ENCODE measurements at places on chromosomes 1 and 21.

- no peak for DNase-seq
Observed at GRCh38 chr1:78045926-78046778, at the start of gene GIPC2. TSS of gene GIPC2 (plus strand) at chr1:78045966. CDS start at chr1:78046095, 129 bp downstream.

DNA sequence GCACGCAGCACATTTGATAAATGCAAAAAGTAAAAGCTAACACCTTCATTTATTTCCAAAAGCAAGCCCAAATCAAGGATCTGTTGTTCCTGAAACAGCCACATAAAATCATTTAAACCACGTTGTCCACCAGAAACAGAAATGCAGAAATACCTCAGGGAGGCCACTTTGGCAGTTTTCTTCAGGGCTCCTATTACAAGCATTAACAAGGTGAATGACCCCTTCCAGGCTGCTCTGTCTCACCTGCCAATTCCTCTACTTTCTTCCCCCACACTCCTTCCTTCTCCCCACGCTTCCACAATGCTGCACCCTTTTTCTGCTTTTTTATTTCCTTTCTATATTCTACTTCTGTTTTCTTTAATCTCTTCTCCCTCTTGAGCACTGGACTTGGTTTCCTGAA is 55.0 kb upstream of the PTGFRN start:
- no peak for DNase-seq

DNA sequence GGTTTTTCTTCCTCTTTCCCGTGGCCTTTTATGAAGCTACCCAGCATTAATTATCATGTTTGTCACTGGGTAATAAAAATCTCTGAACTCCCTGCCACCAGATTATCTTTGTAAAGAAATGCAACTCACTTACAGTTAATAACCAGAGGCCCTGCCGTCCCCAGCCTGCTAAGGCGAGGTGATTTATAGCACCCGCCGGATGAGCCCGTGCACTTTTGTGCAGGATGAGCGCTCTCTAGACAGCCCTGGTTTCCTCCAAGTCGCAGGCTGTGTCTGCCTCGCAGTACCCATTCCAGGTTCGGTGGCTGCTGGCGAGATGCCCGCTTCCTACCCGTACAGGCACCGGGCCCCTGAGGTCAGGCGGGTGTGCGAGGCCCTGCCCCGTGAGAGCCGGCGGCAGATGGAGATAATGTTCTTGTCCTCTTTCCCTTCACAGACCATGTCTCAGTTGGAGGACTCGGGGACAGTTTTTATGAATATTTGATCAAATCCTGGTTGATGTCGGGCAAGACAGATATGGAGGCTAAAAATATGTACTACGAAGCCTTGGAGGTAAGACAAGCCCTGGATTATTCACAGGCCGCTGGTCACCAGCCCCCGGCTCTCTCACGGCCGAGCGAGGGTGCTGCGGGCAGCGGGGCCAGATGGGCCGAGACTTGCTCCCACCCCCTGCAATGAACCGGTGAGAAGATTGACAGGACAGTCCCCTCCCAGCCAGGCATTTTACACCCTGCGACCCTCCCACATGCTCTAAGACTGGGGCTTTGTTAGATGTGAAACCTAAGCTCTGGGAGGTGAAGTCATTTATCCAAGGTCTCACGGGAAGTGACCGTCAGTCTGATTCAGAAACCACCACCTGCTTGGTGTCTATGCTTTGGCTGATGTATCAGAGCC is 28.5 kb upstream of the SELENON start:
- DNase-seq: no peak

DNA sequence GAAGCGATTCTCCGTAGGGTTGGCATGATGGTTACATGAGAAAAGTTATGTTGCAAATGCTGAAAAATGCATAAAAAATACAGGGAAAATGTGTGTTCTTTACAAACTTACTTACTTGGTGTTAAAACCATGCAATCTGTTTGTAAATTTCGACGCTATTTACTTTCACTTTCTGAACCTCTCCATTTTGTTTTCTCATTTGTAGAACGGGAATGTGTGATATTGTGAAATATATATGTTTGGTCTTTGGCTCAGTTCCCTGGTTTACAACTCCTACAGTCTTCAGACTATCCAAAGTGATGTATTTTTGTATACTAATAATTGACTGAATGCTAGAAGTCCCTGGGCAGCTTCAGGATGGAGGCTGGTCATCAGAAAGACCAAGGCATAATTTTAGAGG is 982.3 kb downstream of the ADGRL2 start:
- DNase-seq: no peak

GRCh38 chr1:159991513-159991912 is 37.5 kb upstream of the SLAMF9 start:
- DNase-seq: no peak

- DNase-seq: no peak
Observed at GRCh38 chr21:28215214-28215954, 777.3 kb downstream of the LTN1 start.

- peak; percentile 84 for DNase-seq
Observed at GRCh38 chr1:16055613-16056520, 12.3 kb downstream of the CLCNKB start.

DNA sequence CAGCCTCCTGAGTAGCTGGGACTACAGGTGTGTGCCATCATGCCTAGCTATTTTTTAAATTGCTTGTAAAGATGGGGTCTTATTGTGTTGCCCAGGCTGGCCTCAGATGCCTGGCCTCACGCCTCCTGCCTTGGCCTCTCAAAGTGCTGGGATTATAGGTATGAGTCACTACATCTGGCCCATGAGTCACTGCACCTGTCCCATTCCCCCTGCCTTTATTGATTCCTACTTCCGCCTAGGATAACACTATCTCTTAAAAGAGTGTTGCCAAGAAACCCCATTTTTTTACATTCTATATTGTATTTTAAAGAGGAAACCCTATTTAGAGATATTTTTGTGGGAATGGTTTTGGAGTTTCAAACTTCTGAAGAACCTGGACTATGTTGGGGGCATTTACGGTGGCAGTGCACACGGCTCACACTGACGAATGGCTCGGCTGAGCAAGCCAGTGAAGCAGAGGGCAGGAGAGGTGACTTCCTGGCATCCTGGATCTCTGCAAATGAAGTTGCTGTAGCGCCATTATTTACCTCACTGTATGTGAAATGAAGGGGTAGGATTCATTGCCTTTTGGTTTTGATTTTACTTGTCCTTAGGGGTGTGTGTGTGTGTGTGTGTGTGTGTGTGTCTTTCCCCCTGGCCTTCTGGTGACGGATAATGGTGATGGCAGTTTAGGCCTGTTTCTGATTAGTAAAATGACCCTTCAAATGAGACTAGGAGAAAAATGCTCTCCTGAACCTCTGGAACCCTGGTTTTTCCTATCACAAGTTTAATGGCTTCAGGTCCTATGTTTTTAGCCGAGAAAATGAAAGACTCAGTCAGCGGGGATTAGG is 22.5 kb downstream of the KIF26B start:
- no peak for DNase-seq

GRCh38 chr1:2354511-2355372 is 36.6 kb downstream of the MORN1 start:
- no peak for DNase-seq

GRCh38 chr1:2903226-2903625 is 101.7 kb upstream of the TTC34 start:
- no peak for DNase-seq

GRCh38 chr21:36004441-36004840 is 55.9 kb downstream of the SETD4 start:
- no peak for DNase-seq

GRCh38 chr1:65316233-65316632 is 6.9 kb downstream of the DNAJC6 start:
- no peak for DNase-seq

DNA sequence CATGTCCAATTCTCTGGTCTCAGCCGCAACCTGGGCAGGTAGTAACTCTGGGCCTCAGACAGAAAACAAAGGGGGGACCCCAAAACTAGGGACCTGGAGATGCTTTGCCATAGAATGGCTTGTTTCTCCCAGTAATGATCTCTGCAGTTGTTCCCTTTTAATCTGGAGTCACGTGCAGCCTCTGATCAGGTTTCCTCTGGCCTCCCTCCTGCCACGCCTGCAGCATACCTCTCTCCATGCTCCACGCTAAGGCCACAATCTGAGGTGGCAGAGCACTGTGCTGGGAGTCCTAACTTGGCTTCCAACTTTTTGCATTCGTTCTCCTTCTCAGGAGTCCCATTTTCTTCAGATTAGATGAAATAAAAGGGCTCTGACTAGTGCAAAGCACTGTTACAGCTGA is 1.9 kb downstream of the PABPC4 start:
- DNase-seq: no peak

DNA sequence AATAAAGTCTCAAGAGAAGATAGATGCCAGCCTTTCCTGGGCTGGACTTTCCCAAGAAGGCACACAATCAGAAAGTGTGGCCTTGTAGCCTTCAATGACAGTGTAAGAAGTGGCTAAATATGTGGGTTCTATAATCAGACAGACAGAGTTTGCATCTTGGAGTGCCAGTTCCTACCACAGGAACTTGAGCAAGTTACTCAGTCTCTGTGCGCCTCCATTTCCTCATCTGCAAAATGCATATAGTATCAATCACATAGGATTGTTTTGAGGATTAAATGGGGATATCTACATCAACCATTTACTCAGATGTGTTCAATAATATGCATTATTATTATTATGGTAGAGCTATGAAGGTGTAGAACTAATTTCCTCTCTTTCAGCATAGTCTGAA is 176.8 kb upstream of the PTBP2 start:
- no peak for DNase-seq

DNA sequence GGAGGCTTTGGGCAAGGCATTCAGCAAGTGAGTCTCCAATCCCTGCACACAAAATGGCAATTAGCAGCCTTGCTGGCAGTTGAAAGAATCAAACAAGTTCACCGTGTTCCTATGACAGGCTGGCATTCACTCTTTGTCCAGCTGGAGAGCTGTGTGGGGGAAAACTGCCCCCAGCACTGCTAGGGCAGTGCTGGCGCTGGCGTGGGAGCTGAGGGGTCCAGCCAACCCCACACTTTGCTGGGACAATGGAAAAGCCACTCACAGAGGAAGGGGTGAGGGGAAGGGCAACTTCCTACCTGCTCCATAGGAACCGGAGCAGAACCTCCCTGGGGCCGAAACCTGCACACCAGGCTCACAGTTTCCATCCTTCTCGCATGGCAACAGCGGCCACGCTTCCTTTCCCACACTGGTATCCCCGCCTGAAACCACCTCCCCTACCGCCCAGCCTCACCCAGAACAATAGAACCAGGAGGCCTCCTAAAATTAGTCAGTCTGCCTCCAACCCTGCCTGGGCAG is 26.7 kb upstream of the KCNN3 start:
- DNase-seq: no peak

- peak; percentile 90 for DNase-seq
Observed at GRCh38 chr1:204506969-204507316, 9.3 kb upstream of the MDM4 start.

- no peak for DNase-seq
Observed at GRCh38 chr21:35430260-35430659, 381.2 kb upstream of the RUNX1 start.

DNA sequence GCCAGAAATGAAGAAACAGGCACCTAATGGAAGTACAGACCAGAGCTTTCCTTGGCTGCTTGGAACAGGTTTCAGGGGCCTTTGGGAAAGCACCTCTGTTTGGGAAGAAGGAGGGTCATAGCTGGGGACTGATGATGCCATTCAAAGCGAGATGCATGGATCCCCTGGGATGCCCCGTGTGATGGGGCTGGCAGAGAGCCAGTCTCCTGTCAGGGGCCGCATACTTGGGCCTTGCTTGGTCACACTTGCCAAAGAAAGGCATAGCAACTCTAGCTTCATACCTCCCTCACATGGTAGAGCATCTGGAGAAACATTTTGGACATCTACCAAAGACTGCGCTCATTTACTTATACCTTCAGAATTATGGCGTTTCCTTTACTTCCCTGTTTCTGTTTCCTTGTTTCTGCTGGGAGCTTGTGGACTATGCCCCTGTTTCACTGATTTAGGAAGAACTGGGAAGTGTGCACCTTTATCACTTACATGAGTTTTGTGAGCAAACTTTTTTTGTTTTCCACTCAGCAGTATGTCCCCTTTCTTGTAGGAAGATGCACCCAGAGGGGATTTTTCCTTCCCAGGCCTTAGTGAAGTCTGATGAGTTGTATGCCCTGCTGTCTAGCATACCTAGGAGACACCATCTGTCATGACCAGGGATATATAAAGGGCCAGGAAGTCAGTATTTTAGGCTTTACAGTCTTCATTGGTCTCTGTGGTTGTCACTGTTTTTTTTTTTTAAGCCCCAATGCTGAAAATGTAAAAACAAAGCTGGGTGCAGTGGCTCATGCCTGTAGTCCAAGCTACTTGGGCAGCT is 19.8 kb upstream of the ST3GAL3 start:
- no peak for DNase-seq

DNA sequence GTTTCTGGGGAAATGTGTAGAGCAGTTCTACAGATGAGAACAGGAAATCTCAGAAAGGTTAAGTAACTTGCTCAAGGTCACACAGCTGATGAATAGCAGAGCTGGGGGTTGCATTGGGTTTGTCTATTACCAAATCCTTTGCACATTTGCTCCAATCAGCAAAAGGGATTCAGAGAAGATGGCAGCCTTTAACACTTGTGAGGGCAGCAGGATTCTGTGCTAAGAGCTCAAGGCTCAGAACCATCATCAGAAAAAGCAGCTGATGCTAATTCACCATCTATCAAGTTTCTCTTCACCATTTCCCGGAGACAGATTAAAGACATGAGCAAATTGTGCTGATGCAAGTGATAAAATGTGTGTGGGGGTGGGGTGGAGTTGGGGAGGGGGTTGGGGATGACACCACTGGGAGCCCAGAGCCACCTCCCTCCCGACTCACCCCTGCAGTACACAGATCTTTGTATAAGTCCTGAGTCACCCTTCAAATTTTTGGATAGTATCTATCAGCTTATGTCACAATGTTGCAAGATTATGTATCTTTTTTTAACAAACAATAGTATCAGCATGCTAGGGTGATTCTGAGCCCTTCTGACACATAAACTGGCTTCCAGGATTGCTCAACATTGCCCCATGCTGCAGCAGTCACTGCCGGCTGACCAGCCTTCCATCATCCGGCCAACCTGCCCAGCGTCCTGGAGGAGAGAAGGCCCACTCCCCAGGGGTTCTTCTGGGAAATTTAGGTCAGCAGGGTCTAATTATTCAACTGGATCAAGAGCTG is 2.8 kb upstream of the SPSB1 start:
- DNase-seq: peak; percentile 34

- no peak for DNase-seq
Observed at GRCh38 chr1:105686026-105686425, 1370.4 kb upstream of the PRMT6 start.

GRCh38 chr1:43360616-43361015 is 1.8 kb downstream of the CDC20 start:
- no peak for DNase-seq

Measured in DND-41 (cell line).